Mesenteric fat pad (tissue), 1 donor: ENCODE measurements at places on chromosomes 4 and X. TPM values are rescaled to one million over a fixed set of nuclear protein-coding genes. Genes with fewer than 3 reads are reported as not detected.

SHROOM3 gene
- total RNA-seq: 0.51 TPM

CRMP1 gene
- 0.16 TPM for total RNA-seq

DNA sequence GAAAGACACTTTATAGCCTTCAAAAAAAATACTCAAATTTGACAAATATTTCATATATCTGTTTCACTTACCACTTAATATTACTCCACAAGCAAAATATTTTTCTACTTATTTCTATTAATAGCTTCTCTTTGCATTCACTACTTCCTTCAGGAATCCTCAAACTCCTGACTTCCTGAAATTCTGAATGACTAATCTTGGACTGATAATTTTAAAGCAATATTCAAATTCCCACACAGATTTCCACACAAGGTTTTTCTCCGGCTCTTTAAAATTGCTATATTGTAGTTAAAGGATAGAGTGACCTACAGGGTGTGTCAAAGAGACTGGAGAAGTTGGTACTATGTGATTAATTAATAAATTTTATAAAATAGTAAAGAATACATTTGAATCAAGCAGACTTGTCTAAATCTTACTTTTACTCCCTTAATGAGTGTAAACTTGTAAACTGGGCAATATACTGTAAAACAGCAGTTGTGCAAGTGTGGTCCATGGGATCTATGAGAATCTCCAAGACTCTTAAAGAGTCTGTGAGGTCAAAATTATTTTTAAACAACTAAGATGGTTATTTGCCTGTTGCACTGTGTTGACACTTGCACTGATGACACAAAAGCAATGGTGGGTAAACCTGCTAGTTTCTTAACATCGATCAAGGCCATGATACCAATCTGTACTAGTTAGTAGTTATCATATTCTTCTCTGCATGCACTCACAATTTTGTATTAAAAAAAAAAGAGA lies 44.5 kb downstream of the ANKRD17 start:
- no peak for DNase-seq

NUP62CL gene
- total RNA-seq: not detected

GRCh38 chr4:114161809-114162208 lies 182.4 kb upstream of the ARSJ start:
- DNase-seq: no peak

DNA sequence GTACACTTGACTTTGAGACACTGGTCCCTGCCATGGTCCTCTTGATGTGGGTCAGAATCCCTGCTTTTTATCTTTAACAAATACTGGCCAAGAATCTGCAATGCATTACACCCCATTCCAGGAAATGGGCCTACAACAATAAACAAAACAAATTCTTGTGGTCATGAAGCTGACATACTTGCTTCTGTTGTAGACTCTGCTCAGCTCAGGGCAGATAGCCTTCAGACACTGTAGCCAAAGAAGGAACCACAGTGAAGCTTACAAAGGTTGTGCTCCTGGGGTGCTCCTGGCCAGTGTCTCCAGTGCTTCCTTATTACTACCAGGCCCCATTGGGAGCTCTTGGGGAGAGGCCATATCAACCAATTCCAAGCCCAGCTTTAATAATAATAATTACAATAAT lies 21.8 kb downstream of the KIAA1210 start:
- DNase-seq: no peak

GRCh38 chr4:188450571-188450970 lies 311.3 kb downstream of the TRIML1 start:
- DNase-seq: no peak

DNA sequence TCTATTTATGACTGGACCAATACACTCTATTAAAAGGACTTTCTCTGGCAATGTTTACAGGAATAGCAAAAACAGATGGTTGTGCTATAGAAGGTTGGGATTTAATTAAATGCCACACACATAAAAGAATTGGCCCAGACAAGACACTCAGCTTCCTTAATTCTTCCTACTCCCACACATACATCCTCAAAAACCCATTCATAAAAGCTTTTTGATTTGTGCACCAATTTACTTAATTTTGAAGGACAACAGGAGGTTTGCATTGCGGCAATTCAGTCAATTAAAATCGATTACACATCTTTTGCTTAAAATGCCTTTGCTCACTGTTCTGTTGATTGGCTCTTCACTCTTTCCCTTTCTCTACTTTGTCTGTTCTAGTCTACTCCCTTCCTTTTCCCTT lies 317.1 kb downstream of the CBLL2 start:
- DNase-seq: no peak

MRFAP1L1 gene
- 34.5 TPM for total RNA-seq

DNA sequence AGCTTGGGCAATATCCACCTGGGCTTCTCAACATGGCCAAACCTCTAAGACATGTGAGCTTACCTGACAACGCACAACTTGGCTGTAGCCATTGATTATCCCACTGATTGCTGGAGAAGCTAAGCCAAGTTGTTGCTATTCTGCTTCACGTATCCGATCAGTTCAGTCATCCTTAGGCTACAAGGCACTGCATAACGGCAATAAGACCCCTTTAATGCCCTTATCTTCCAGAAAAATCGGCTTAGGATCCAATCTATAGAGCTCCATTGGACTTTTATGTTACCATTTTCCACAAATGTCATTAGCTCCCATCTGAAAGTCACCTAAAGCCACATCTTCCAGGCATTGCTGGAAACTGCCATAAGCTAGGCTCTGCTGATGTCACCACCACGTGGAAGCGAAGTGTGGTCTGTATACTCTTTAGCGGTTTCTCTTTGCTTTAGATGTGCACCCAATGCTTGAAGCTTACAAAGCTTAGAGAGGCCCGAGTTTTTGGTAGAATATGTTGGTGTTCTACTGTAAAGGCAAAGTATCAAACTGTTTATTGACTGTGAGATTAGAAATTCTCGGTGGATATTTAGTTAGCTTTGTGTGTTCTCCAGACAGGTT lies 163.1 kb downstream of the CPE start:
- no peak for DNase-seq

GRCh38 chrX:114038358-114038757 lies 545.5 kb upstream of the HTR2C start:
- no peak for DNase-seq
